Transverse colon (tissue), 4 donors: ENCODE measurements at places on chromosomes 3 and 15.
A peak's percentile ranks its signal among the peaks of the same experiment; 100 is the strongest.

GRCh38 chr3:186509423-186509822 lies 34.8 kb downstream of the CRYGS start:
- DNase-seq: no peak

GRCh38 chr3:30437171-30437601 lies 169.2 kb upstream of the TGFBR2 start:
- DNase-seq: peak; percentile 11

- no peak for DNase-seq
Measured at GRCh38 chr15:75636026-75636425, 4.0 kb downstream of the IMP3 start.

GRCh38 chr3:45280971-45281370 lies 54.9 kb upstream of the TMEM158 start:
- DNase-seq: no peak

- DNase-seq: no peak
Measured at GRCh38 chr3:127166501-127167065, 26.3 kb upstream of the PRR23E start.

DNA sequence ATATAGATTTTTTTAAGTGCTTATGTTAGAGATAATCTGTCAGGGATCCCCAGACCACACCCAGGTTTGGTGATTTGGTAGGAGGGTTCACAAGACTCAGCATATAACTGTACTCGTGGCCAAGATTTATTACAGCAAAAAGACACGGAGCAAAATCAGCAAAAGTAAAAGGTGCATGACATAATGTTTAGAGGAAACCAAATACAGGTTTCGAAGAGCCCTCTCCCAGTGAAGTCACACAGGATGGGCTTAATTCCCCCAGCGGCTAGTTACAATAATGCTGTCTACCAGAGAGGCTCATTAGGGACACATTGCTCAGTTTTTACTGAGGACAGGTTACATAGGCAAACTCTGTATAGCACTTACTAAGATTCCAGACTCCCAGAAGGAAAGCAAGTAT lies 36.5 kb downstream of the MYO5A start:
- DNase-seq: no peak

- no peak for DNase-seq
Measured at GRCh38 chr3:134874737-134875413, 79.8 kb downstream of the EPHB1 start.

DNA sequence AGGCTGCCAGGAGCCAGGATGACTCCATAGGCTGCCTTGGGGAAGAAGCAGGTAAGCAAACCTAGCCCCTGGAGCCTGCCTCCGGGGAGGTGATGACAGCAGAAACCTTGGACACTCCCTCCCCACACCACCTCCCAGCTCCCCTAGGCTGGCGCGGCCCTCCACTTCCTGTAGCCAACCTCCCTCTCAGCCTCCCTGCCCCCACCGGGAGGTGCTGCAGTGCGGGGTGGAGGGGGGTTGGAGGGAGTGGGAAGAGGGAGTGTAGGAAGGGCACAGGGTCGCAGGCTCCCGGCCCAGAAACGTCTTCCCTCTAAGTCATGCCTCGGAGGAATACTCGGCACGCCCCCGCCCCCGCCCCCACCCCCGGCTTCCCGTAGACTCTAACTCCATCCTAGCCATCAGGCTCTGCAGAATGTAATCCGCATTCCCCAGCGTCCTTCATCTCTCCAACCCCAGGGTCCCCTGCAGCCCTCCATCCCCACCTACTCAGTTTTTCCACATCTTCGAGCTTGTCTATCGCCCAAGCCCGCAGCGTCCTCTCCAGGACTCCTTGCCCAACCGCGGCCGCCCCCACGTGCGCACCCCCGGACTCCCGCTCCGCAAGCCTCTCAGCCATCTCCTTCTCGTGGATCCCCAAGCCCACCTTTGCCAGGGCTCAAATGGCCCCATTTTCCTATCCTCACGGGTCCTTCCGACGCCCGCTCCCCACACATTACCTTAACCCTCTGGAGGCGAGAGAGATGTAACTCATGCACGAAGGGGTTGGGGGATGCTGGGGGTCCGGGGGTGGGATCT lies 528 bp downstream of the LPCAT4 start:
- DNase-seq: peak; percentile 88

DNA sequence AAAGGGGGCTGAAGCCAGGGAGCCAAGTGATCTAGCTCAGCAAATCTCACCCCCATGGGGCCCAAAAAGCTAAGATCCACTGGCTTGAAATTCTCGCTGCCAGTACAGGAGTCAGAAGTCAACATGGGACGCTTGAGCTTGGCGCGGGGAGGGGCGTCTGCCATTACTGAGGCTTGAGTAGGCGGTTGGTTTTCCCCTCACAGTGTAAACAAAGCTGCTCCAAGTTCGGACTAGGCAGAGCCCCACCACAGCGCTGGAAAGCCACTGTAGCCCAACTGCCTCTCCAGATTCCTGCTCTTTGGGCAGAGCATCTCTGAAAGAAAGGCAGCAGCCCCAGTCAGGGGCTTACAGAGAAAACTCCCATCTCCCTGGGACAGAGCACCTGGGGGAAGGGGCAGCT lies 8.1 kb upstream of the SLC25A36 start:
- DNase-seq: no peak

DNA sequence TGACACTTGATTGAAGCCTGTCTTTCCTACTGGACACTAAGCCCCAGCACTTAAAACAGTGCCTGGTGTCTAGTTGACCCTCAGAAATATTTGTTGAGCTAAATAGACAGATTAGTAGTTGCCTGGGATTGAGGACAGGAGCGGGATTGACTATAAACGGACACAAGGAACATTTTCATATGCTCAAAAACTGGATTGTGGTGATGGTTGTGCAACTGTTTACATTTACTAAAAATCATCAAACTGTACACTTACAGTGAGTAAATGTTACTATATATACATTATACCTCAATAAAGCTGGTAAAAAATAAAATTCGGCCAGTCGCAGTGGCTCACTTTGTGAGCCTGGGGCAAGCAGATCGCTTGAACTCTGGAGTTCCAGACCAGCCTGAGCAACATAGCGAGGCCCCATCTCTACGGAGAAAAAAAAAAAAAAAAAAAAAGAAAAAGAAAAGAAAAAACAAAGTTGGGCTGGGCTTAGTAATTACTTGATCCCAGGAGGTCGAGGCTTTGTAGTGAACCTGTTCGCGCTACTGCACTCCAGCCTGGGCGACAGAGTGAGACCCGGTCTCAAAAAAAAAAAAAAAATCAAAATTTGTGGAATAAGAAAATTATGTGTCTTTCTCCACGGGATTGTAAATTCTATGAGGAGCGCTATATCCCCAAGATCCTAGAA lies 632 bp upstream of the IDH3A start:
- no peak for DNase-seq

- DNase-seq: no peak
Measured at GRCh38 chr15:39282663-39283208, 298.1 kb upstream of the THBS1 start.

GRCh38 chr15:59545573-59545972 lies 66.0 kb upstream of the GCNT3 start:
- DNase-seq: no peak

GRCh38 chr15:82047453-82048400 lies 1.9 kb upstream of the MEX3B start:
- no peak for DNase-seq

- DNase-seq: no peak
Measured at GRCh38 chr15:78708713-78709260, 67.8 kb upstream of the CHRNB4 start.

GRCh38 chr3:152405915-152406802 lies 137.4 kb downstream of the MBNL1 start:
- no peak for DNase-seq

DNA sequence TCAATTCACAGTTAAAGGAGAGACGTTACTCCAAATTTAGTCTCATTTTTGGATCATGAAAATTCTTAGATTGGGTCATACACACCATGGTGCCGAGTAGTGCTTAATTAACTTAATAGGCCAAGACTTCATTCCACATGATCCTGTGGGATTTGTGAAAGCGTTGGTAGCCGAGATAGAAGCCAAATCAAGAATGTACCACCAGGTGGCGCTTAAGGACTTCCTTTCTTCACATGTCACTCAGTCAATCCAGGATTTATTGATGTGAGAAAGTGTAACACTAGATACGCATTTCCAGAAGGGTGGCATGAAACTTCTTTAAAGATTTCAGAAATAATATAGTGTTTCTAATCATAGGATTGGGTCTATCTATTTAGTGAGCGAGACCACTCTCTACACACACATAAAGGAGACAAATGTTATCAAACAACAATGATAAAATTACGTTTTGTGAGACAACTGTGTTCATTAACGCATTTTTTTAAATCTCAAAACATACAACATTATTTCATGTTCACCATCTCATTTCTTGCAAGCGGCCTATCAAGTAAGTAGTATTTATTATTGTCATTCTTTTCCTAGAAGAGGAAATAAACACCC lies 436.1 kb downstream of the CHL1 start:
- DNase-seq: peak; percentile 29

- DNase-seq: peak; percentile 83
Measured at GRCh38 chr3:183116025-183116614, 16.8 kb upstream of the MCCC1 start.

DNA sequence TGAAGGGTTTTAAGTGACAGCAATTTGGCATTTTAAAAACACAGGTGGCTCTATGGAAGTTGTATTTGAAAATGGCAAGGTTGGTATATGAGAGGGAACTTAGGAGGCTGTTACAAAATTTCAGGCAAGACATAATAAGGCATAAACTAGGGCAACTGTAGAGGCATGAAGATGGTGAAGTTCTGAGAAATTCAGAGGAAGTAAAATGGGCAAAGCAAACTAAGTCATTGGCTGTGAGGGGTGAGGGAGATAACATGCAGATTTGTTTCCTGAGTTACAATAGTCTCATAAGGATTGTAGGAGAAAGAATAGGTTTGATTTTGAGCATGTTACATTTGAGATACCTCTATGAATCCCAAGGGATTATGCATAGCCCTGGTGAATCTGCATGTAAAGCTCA lies 302.9 kb upstream of the ARHGEF26 start:
- no peak for DNase-seq

GRCh38 chr3:12630292-12630691 lies 33.6 kb downstream of the RAF1 start:
- DNase-seq: no peak

GRCh38 chr3:143935678-143936077 lies 35.9 kb upstream of the DIPK2A start:
- DNase-seq: no peak
